ENCODE measurements at places on chromosomes 4 and X.

DNA sequence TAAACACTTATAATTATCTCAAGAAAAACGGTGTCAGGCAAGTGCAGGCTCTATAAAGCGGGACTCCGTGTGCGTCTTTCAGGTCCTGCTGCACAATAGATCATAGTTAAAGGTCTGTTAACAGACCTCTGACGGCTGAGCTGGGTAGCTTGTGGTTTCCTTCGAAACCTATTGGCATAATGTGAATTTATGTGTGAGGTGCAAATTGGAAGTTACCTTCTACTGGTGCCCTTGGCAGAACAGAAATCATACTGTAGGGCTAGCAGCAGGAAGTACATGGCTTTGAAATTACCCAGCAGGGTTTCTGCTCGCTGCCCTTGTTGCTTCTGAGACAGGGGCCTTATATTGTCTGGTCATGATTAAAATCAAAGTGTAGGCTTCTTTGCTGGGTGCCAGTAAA, 216.4 kb upstream of the HAND2 start:
- H3K36me3 ChIP-seq: no peaks in the 10 kb centered on the region
- H3K27ac ChIP-seq: no peak overlapping the region
- no peak for DNase-seq
- H3K4me1 ChIP-seq: no peaks in the 10 kb centered on the region

- H3K36me3 ChIP-seq: no peaks in the 10 kb centered on the region
- no peak overlapping the region for H3K4me3 ChIP-seq
- DNase-seq: no peak
- no peak overlapping the region for H3K27ac ChIP-seq
- peaks cover 25% of the 10 kb centered on the region for H3K4me1 ChIP-seq
- H3K27me3 ChIP-seq: no peaks in the 10 kb centered on the region
These were observed 9.5 kb upstream of the CXCL8 start for GRCh38 chr4:73730867-73731266.

- H3K4me1 ChIP-seq: no peaks in the 10 kb centered on the region
- H3K4me3 ChIP-seq: no peak overlapping the region
- H3K27me3 ChIP-seq: no peaks in the 10 kb centered on the region
- DNase-seq: no peak
- no peak overlapping the region for H3K27ac ChIP-seq
These were observed 47.1 kb downstream of the NDST3 start for GRCh38 chr4:118081434-118081833.

GRCh38 chrX:120568035-120568434, 7.3 kb upstream of the CUL4B start:
- H3K36me3 ChIP-seq: no peaks in the 10 kb centered on the region
- H3K4me3 ChIP-seq: no peak overlapping the region
- no peaks in the 10 kb centered on the region for H3K4me1 ChIP-seq
- DNase-seq: no peak

DNA sequence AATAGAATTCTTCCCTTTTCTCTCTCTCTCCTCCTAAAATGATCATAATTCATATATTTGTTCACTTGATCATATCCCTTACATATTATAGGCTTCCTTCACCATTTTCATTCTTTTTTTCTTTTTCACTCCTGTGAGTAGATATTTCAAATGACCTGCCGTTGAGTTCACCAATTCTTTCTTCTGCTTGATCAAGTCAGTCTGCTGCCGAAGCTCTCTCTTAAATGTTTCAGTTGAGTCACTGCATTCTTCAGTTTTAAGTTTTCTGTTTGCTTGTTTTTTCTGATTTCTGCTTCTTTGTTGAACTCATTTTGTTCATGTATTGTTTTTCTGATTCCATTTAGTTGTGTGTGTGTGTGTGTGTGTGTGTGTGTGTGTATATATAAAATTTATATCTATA, 354.3 kb downstream of the GPAT3 start:
- no peak for DNase-seq
- H3K4me1 ChIP-seq: no peaks in the 10 kb centered on the region
- no peak overlapping the region for H3K27ac ChIP-seq
- H3K27me3 ChIP-seq: no peaks in the 10 kb centered on the region
- H3K4me3 ChIP-seq: no peak overlapping the region
- no peaks in the 10 kb centered on the region for H3K36me3 ChIP-seq

DNA sequence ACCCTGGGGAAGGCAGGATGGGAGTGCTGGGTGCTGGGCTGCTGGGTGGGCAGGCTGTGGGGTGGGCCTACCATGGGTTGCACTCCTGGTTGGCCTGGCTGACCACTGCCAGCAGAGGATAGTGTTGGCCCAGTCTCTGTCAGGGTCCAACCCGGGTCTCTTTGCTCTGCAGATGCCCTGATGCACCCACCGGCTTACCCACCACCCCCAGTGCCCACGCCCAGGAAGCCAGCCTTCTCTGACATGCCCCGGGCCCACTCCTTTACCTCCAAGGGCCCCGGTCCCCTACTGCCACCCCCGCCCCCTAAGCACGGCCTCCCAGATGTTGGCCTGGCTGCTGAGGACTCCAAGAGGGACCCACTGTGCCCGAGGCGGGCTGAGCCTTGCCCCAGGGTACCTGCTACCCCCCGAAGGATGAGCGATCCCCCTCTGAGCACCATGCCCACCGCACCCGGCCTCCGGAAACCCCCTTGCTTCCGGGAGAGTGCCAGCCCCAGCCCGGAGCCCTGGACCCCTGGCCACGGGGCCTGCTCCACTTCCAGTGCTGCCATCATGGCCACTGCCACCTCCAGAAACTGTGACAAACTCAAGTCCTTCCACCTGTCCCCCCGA, 14.2 kb upstream of the ADD1 start:
- DNase-seq: no peak
- H3K36me3 ChIP-seq: peaks cover 66% of the 10 kb centered on the region
- no peaks in the 10 kb centered on the region for H3K4me1 ChIP-seq
- H3K27me3 ChIP-seq: no peaks in the 10 kb centered on the region
- H3K27ac ChIP-seq: no peak overlapping the region

DNA sequence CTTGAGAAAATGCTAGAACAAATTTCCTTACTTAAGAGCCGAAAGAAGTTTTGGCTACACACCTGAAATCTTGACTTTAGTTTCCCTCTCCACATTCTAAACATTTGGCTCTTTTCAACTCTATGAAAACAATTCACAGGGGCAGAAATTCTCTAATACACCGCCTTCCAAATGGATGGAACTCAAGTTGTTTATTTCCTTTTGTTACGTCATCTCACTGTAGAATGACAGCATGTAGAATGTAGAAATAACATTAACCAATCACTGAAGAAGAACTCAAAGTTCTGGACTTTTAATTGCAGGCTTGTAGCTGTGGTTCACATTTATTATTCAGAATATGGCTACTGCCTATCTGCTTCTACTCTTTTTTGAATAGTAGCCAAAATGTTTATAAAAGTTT, 1.9 kb downstream of the DMP1 start:
- no peak overlapping the region for H3K27ac ChIP-seq
- no peak overlapping the region for H3K4me3 ChIP-seq
- no peak for DNase-seq
- H3K4me1 ChIP-seq: no peaks in the 10 kb centered on the region
- H3K36me3 ChIP-seq: no peaks in the 10 kb centered on the region
- no peaks in the 10 kb centered on the region for H3K27me3 ChIP-seq

GRCh38 chr4:142656178-142656577, 189.9 kb downstream of the INPP4B start:
- H3K4me1 ChIP-seq: no peaks in the 10 kb centered on the region
- no peak for DNase-seq
- H3K36me3 ChIP-seq: no peaks in the 10 kb centered on the region
- H3K27ac ChIP-seq: no peak overlapping the region
- no peak overlapping the region for H3K4me3 ChIP-seq

DNA sequence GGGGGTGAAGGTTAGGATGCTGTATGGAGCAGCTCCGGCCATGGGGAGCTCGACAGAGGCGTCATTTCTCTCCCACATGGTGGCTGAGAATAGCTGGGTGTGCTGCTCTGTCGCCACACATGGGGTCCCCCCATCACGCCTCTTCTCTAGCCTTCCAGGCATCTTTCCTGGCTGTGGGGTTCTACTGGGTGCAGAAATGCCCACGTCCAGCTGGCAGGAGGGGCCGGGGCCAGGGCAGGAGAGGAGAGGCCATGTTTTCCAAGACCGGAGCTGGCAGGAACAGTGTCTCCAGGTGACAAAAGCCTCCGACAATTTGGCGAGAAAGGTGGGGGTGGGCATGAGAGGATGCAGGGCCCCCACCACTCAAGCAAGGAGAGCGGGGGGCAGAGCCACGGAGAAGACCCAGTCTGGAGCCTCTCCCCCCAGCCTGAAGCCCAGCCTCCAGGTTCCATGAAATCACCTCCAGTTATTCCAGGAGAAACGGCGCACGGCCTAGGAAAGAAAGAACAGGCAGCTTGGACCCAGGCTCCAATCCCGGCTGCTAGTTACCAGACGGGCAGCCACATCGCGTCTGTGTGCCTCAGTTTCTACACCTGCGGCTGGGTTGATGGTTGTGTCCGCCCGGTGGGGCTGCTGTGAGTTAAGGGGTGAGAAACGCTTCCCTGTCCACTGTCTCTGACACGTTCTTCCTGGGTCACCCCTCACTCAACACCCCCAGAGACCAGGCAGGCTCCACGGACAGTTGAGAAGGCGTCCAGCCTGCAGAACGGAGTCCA, 27.4 kb upstream of the SPON2 start:
- H3K27me3 ChIP-seq: no peaks in the 10 kb centered on the region
- peak overlapping the region; percentile 86 for H3K27ac ChIP-seq
- H3K4me3 ChIP-seq: peak overlapping the region; percentile 33
- H3K36me3 ChIP-seq: no peaks in the 10 kb centered on the region

- H3K36me3 ChIP-seq: no peaks in the 10 kb centered on the region
- H3K4me3 ChIP-seq: no peak overlapping the region
- no peak overlapping the region for H3K27ac ChIP-seq
- H3K27me3 ChIP-seq: no peaks in the 10 kb centered on the region
- no peak for DNase-seq
- no peaks in the 10 kb centered on the region for H3K4me1 ChIP-seq
These were observed 175.3 kb downstream of the QDPR start for GRCh38 chr4:17336524-17336961.

- H3K27ac ChIP-seq: no peak overlapping the region
- no peaks in the 10 kb centered on the region for H3K36me3 ChIP-seq
- H3K4me3 ChIP-seq: no peak overlapping the region
- no peak for DNase-seq
- H3K27me3 ChIP-seq: no peaks in the 10 kb centered on the region
These were observed 124.6 kb downstream of the GRIA3 start for GRCh38 chrX:123308658-123309057.

GRCh38 chr4:987624-988513, 1.0 kb downstream of the IDUA start:
- peak overlapping the region; percentile 74 for H3K4me3 ChIP-seq
- no peaks in the 10 kb centered on the region for H3K36me3 ChIP-seq
- peaks cover 32% of the 10 kb centered on the region for H3K4me1 ChIP-seq
- H3K27ac ChIP-seq: peak overlapping the region; percentile 47
- DNase-seq: no peak

DNA sequence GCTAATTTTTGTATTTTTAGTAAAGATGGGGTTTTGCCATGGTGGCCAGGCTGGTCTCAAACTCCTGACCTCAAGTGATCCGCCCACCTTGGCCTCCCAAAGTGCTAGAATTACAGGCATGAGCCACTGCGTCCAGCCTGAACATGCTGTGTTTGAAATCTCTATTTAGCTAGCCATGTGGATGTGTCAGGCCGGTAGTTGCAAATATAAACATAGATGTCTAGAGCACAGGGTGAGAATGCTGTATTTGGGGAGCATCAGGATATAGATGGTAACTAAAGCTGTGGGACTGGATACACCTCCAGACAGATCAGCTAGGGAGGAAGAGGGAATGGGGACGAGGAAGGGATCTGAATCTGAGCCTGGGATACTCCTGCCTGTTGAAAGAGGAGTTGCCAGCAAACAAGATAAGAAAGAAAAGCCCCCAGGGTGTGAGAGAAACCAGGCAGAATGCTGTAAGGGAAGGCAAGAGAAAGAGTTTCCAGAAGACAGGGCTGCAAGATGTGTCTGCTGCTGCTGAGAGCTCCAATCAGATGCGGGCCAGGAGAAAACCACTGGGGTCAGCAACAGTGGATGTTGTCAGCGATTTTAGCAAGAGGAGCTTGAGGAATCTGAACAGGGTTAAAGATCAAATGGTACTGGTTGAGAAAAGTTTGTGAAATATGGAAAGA, 177.4 kb downstream of the PALLD start:
- DNase-seq: no peak
- no peak overlapping the region for H3K4me3 ChIP-seq
- peaks cover 14% of the 10 kb centered on the region for H3K4me1 ChIP-seq
- no peaks in the 10 kb centered on the region for H3K27me3 ChIP-seq
- no peaks in the 10 kb centered on the region for H3K36me3 ChIP-seq

GRCh38 chr4:23455456-23456158, 434.2 kb downstream of the PPARGC1A start:
- H3K36me3 ChIP-seq: no peaks in the 10 kb centered on the region
- no peak overlapping the region for H3K4me3 ChIP-seq
- H3K4me1 ChIP-seq: no peaks in the 10 kb centered on the region
- no peaks in the 10 kb centered on the region for H3K27me3 ChIP-seq
- H3K27ac ChIP-seq: no peak overlapping the region

GRCh38 chrX:76127341-76127740, 45.5 kb upstream of the PBDC1 start:
- no peak for DNase-seq
- no peaks in the 10 kb centered on the region for H3K4me1 ChIP-seq
- H3K27me3 ChIP-seq: no peaks in the 10 kb centered on the region
- no peaks in the 10 kb centered on the region for H3K36me3 ChIP-seq
- no peak overlapping the region for H3K27ac ChIP-seq
- no peak overlapping the region for H3K4me3 ChIP-seq

- H3K4me3 ChIP-seq: no peak overlapping the region
- no peaks in the 10 kb centered on the region for H3K4me1 ChIP-seq
- no peaks in the 10 kb centered on the region for H3K36me3 ChIP-seq
- H3K27me3 ChIP-seq: no peaks in the 10 kb centered on the region
- DNase-seq: no peak
These were observed 1544.1 kb upstream of the ADGRL3 start for GRCh38 chr4:59655996-59656395.

DNA sequence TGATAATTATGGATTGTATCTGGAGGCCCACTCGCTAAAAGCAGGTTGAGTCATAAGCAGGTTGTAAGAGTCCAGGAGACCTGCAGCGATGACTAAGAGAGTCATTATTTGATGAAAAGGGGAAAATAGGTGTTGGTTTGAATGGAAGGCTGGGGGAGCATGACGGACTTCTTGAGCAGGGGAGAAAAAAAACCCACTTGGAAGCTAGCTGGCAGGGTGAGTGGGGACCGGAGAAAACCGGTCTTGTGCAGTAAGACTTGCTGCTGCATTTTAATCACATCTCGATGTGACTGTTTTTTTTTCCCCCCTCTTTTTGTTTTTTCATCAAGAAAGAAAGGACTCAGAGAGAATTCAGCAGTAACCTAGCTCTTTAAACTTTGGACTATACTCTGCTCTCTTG, 90.0 kb downstream of the IGSF1 start:
- no peak for DNase-seq
- no peak overlapping the region for H3K27ac ChIP-seq
- H3K36me3 ChIP-seq: no peaks in the 10 kb centered on the region
- H3K4me3 ChIP-seq: no peak overlapping the region
- H3K27me3 ChIP-seq: no peaks in the 10 kb centered on the region
- no peaks in the 10 kb centered on the region for H3K4me1 ChIP-seq

DNA sequence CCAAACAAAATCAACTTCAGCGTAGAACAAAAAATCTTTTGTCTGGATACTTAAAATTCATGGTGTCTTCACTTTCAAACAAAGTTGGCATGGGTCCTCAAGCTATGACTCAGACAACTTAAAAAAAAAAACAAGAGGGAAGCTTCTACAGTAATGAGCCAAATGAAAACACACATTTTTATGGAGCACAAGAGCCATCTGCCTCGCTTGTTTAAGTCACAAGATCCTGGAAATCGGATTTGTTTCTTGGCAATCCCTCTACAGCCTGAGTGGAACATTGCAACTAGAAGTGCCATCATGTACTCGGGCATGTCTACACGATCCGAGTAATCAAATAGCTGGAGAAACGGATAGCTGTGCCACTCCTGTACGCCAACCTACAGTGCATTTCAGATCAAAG, 22.6 kb downstream of the LAMP2 start:
- peak overlapping the region; percentile 17 for H3K27ac ChIP-seq
- no peak for DNase-seq
- no peaks in the 10 kb centered on the region for H3K27me3 ChIP-seq
- H3K4me3 ChIP-seq: no peak overlapping the region
- H3K36me3 ChIP-seq: no peaks in the 10 kb centered on the region

All from vagina (tissue), 2 donors.